ENCODE measurements at places on chromosomes 16 and 17.

- DNase-seq, result no peak
Observed at GRCh38 chr17:64583038-64583437, 76.3 kb downstream of the CEP95 start.

GRCh38 chr17:31261601-31262000 is 35.4 kb downstream of the OMG start:
- DNase-seq, result no peak

GRCh38 chr17:80036715-80037477 is 454 bp downstream of the CCDC40 start:
- DNase-seq, result no peak

GRCh38 chr17:82599674-82600661 is 48.3 kb downstream of the WDR45B start:
- no peak for DNase-seq

GRCh38 chr17:72560303-72561247 is 439.8 kb downstream of the SOX9 start:
- DNase-seq, result peak; percentile 15

DNA sequence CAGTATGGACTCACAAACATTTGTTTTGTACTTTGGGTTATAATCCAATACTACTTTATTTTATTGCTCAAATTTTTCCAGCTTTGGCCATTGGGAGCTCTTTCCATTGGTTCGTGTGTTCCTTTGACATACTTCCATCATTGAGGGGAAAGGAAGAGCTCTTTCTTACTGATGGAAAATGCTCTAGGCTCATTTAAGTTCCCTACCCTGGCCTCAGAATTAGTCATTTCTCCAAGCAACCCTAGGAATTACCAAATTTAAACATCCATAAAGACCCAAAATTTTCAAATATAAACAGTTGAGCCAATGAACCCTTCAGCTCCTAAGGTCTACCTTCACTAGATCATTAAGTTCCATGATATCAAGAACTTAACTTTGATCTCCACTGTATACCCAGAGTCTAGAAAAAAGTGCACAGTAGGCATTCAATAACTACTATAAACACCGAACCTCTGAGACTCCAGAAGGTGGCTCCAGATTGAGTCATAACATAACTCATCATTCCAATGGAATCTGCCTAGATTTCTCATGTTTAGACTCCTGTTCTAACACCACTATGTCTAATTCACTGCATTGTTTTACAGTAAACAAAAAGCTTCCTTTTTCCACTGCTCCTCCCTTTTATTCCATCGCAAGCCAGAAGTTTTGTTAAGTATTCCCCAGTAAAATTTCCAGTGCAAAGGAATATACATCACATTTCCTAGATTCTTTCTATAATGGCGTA is 39.0 kb downstream of the SMURF2 start:
- DNase-seq, result no peak

- no peak for DNase-seq
Observed at GRCh38 chr16:8912793-8913192, 30.6 kb downstream of the LITAFD start.

DNA sequence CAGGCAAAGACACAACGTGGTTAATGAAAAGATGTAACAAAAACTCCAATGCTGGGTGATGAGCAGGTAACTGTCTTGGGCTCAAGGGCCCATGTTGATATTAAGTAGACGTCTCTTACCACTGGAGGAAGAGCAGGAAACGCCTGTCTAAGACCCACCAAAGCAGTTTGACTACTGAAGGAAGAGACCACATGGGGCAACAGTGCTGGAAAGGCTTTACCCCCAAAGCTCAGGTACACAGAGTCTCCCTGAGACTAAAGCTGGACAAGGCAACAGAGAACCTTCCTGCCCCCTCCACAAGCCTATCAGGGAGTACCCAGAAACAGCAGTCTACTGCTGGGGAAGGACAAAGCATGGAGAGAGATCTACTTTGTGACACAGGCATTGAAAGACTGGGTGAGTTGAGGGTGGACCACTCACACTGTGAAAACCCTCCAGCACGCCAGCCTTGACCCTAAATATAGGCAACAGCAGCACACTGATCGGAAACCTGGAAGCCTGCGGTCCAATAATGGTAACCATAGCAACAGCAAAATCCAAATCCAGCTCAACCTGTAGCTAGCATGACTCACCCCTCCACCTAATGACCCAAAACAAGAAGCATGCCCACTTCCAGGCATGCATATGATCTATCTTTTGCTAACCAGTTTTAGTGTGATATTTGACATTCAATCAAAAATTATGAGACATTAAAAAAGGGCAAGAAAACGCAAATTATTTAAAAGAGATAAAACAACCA is 270.5 kb upstream of the SDK2 start:
- DNase-seq, result no peak

DNA sequence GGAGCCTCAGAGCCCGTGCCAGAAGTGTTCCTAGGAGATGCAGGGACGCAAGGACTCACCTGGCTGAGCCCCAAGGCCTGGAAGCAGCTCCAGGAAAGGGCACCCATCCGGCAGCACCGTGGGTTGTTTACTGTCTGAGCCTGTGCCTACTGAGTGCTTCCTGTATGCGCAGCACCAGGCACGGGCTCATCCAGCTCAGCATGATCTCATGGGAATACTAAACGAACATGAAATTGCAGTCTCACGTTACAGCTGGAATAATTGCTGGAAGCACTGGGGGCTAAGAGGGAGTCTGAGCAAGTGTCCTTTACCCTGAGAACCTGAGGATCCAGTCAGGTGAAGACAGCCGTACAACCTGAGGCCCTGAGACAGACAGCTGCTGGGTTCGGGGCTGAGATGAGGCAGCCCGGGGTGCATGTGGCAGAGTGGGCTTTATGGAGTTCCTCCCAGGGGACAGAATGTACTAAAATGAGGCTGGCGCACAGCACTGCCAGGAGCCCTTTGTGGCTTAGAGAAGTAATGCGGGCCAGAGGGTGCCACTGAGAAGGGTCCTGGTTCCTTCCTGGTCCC is 5.4 kb downstream of the CTRL start:
- DNase-seq, result no peak

DNA sequence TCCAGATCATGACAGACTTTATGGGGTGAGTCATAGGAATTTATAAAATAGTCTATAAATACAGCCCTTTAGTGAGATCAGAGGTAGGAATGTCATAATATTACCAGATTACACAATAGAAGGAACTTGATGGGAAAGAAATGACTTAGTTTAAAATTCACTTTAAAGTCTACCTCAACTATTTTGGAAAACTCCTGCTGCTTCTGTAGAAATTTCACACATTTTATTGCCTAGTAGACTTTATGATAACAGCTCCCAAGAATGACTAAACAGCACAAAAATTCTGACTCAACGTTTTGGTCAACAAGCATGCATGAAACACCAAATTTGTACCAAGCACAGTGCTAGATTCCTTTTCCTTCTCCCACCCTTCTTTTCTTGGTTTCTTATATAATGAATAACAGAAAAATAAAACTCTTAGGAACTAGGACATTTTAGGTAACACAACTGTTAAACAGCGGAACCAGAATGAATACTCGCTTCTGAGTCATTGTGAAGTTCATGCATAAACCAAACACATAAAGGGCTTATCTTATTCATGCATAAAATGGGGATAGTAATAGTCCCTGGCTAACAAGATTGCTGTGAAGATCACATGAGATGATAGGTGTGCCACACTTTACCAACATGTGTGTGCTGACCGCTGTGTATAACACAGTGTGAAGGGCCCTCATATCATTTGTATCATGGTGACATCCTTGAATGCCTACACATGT is 243.9 kb downstream of the CDH8 start:
- DNase-seq, result no peak

GRCh38 chr17:49676276-49676868 is 1.5 kb downstream of the SPOP start:
- DNase-seq, result no peak

GRCh38 chr17:30426292-30426691 is 47.6 kb downstream of the CPD start:
- no peak for DNase-seq

DNA sequence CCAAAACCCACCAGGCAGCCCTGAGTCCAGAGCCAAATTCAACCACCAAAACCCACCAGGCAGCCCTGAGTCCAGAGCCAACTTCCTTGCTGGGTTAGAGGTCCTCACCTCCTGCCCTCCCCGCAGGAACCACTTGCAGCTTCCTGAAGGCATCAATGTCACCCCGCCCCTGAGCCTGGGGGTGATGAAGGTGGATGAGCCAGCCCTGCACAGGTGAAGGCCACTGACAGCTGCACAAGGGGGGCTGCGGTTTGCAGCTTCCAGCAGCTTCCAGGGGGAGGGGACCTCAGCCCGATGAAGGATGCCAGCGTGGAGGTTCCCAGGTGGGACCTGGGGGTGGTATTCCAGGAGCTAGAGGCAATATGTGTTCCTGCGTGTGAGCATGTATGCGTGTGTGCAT is 7.6 kb upstream of the CSNK1D start:
- no peak for DNase-seq

DNA sequence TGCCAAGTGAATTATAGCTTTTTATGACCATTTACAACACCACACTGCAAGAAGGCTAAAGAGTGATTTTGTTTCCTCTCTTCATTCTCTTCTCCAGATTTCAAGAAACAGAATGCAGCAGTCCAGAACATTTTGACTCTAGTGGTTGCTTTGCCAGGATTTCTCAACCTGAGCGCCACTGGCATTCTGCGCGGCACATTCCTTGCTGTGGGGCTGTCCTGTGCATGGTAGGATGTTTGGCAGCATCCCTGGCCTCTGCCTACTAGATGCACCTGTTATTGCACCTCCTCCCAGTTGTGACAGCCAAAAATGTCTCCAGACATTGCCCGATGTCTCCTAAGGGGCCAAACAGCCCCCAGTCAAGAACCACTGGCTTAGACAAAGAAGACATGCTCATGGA is 25.7 kb upstream of the SLC39A11 start:
- DNase-seq, result no peak

DNA sequence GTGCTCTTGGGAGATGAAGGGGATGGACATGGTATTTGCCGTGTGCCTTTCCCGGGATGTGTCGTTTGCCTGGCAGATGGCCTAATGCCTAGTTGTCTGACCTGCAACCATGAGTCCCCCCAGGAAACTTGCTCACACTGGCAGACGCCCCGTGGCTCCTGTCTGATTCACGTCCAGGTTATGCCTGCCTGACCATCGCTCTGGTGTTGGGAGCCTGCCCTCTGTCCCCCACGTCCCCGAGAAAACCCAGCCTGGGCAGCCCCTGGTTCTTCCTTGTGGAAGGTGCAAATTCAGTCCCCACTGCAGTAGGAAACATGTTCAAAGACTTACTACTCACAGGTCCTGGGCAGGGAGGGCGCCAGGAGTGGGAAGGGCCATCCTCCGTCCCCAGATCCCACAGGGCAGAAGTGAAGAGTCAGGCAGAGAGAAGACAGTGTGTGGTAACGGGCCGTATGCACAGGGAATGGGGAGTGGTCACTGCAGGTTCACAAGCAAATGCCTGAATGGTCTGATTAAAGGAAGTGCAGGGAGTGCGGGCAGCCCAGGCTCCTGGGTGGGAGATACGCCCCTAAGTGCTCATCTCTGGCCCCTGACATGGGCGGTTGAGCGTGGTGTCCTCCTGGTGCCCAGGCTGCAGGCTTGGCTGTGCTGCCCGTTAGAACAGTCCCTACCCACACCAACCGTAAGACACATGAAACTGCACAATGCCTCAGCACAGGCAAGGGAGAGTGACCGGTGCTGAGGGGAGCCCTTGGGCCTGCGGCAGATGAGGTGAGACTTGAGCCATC is 4.2 kb upstream of the SNAI3 start:
- no peak for DNase-seq

DNA sequence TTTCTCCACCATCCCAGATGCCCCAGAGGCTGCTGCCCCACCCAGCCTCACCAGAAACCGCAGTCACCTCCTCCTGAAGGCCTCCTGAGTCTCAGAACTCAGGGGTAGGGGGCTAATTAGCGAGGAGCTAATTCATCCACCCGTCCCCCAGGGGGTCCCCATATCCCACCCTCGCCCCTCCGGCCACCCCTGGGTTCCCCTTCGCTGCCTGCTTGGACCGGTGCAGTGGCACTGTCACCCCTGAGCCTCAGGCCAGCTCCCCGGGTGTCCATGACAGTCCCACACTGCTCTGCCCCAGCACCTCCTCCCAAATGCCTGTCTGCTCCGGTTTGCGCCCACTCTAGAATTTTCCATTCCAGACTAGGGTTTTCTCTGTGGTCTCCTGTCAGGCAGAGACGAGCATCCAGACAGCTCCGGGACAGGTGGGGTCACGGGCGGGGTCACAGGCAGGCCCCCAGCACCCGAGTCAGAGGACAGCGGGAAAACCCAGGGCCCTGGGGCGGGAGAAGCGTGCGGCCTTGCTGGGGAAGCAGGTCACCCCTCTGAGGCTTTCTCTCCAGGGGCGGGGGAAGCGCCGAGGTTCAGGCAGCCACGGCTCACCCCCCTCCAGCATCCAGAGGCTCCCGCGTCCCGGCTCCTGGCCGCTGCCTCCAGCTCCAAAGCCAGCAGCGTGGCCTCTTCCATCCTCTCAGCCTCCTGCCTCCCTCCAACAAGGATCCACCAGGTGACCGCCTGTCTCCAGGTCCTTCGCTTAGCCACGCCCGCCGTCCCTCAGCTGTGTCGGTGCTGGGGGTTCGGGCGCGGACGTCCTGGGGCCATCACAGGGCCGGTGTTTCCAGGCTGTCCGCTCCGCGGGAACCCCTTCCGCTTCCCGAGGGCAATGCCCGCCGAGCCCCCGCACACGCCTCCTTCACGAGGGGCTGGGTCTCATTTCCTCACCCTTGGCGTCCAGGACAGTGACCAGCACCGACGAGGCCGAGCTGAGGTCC is 3.1 kb upstream of the PERCC1 start:
- no peak for DNase-seq

DNA sequence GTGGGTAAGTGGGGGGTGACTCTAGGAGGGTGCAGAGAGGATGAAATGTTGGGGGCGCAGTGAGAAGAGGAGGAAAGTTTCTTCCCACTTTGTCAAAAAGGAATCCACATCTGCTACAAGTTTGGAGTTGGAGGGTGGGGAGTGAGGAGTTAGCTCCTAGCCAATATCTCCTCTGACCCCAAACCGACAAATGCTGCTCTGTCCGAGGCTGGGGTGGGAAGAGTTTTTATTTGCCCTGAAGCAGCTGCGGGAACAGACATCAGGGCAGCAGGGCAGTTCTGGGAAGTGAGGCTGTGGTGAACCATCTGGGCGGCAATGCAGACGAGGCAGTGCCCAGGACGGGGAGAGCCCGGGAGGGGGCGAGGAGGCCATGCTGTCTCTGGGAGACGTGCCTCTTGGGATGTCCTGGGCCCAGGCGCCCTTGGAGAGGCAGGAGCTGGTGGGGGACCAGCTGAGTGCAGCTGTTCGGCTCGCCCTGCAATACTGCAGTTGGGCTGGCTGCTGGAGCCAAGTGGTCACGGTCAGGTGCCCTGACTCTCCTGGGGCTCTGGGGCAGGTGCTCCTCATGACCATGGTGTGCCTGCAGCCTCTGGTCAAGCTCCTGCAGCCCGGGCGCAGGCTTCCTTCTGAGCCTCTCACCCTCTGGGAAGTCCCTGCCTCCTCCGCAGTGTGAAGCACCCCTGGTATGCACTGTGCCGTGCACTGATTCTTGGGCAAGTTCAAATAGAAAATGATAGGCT is 6.4 kb upstream of the SOCS3 start:
- DNase-seq, result no peak

GRCh38 chr17:74172700-74173099 is 30.8 kb upstream of the RPL38 start:
- no peak for DNase-seq

Measured in activated CD4-positive, alpha-beta T cell treated with anti-CD3 and anti-CD28 coated beads for 24 hours (primary cell).